ENCODE measurements at places on chromosomes 1 and 21. TPM values are rescaled to one million over a fixed set of nuclear protein-coding genes. Genes with fewer than 3 reads are reported as not detected.

DNA sequence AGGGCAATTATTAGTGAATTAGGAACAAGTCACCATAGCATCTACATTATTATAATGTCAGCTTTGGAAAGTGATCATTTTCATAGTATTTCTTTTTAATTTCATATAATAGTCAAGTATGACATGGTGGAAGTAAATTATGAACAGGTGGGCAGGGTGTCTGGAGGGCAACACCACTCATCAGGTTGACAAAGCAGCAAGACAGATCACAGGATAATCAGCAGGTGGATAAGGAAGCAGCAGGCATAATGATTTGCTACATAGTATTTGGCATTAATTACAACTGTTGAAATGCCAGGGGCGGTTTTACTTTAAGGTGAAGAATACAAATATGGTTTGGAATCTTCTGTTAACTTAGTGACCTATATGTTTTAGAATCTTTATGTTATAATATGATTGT lies 1342.2 kb downstream of the PLA2G4A start:
- no peak for DNase-seq

GRCh38 chr1:1083416-1084371 lies 9.6 kb upstream of the RNF223 start:
- DNase-seq = no peak

GRCh38 chr1:48725341-48726046 lies 51.2 kb downstream of the BEND5 start:
- no peak for DNase-seq

DNA sequence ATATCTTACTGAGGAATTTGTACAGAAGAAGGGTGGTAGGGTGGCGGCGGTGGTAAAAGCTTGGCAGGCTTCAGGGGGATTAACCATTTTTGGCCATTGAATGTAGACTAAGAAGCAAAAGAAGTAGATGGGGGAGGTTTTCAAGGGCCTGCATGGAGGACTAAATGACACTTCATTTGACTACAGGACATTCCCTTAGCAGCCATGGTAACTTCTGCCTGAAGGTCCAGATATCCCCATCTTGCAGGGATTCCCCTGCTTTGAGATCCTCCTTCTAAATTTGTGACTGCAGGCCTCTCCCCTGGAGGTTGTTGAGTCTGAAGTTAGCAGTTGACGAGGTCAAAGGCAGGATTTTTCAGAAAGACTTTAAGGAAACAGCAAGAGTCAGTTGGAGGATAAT lies 4.8 kb downstream of the VASH2 start:
- no peak for DNase-seq

The FCGR3A gene
- 1.3 TPM for polyA plus RNA-seq
